SHP77 (cell line): ENCODE measurements at places on chromosomes 11 and 22.

DNA sequence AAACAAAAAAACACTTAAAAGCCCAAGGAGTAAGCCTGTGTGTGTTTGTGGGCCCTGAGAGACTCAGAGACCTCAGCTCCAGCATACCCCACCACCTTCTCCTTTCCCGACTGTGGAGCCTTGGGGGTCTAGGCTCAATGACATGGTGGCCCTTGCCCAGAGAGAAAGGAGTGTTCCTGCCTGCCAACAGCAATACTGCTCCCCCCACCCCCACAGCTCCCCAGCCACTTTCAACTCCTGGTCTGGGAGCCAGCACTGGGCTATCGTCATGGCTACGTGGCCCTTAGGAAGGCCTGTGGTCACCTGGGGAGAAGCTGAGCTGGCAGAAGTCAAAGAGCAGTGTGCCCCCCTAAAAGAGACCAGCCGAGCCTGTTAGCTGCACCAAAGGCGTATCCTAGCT lies 2.6 kb downstream of the PPP1R14B start:
- no peak for DNase-seq

DNA sequence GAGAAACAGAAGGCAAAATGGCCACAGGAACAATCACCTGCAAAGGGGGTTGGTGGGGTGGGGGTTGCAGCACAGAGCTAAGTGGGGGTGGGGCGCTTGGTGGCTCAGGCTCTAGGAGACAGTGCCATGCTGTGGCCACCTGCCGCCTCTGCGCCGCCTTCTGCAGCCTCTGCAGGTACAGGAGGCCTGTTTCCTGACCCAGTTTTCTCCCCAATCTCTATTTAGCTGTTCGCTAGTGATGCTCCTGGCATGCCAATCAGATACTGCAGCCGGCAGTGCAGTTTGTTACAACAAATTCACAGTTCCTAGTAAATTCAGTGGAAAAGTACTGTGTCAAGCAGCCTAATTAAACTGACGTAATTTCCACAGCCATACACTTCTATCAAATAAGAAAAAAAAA lies 106.4 kb downstream of the SERGEF start:
- no peak for DNase-seq

DNA sequence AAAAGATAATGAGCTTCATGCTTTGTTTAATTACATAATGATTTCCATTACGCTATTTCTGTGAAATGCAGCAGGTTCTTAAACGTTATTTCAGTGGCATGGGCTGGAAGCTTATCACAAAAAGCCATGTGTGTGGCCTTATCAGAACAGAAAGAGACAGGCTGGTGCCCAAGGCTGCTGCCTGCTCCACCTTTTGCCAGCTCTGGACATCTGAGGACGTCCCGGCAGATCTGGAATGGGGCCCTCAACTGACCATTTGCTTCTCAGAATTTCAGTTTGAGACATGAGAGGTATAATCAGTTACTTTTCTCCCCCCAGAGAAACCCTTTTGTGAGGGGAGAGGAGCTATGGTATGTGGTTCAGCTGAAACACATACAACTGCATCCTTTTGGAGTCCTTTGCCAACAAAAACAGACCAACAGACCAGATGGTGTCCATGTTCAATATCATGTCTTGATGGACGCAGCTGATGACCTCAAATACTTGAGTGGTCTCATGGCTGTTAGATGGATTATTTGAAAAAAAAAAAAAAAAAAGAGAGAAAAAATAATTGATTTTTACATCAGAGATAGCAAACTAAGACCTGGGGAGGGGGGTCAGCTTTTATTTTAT lies 8.6 kb downstream of the CDPF1 start:
- DNase-seq = no peak

DNA sequence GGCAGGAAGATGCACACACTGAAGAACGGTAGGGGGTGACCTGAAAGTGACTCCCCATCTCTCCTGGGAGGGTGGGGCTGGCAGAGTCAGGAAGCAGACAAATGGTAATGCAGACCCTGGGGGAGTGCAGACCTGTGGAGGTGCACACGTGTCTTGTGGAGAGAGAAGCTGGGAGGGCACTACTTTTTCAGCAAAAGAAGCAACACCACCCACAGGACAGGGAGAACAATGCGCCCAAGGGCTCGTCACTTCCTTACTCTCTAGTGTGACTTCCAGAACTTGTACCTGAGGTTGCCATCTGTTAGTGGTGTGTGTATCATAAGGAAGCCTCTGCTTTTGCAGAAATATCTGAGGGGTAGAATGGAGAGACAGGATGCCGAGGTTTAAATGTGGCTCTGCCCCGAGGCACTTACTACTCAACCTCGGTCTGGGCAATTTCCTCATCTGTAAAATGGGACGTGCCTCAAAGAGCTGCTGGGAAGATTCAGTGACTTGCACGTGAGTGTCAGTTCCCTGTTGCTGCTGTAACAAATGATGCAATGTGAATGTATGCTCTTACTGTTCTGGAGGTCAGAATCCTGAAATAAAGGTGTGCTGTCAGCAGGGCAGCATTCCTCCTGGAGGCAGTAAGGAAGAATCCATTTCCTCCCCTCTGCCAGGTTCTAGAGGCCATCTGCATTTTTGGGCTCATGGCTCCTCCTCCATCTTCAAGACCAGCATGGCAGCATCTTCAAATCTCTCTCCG lies 323.4 kb downstream of the SHANK2 start:
- no peak for DNase-seq

DNA sequence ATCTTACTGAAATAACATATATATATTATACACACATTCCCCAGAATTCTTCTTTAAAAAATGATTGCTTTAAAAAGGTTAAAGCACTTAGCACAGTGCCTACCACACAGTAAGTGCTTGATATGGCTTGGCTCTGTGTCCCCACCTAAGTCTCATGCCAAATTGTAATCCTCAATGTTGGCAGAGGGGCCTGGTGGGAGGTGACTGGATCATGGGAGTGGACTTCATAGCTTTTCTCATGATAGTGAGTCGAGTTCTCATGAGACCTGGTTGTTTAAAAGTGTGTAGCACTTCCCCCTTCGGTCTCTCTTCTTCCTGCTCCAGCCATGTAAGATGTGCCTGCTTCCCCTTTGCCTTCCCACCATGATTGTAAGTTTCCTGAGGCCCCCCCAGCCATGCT lies 6.2 kb downstream of the CRYAB start:
- DNase-seq = no peak

DNA sequence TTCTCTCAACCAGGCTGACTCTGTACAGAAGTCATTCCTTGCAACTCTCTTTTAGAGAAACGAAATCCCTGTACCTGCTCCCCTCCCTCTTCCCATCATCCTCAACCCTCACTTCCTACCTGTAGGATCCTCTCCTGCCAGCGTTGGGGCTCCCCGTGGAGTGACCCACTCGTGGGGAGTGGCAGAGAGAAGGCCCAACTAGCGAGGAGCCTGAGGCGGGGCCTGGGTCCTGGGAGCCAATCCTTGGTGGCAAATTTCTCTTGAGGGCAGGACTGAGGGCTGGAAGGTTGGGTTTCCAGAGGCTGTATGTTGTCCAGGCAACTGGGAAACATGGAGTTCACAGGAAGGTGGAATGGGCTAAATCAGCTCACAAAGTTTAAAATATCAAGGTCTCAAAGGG lies 10.4 kb downstream of the NHERF4 start:
- DNase-seq = peak; percentile 52

DNA sequence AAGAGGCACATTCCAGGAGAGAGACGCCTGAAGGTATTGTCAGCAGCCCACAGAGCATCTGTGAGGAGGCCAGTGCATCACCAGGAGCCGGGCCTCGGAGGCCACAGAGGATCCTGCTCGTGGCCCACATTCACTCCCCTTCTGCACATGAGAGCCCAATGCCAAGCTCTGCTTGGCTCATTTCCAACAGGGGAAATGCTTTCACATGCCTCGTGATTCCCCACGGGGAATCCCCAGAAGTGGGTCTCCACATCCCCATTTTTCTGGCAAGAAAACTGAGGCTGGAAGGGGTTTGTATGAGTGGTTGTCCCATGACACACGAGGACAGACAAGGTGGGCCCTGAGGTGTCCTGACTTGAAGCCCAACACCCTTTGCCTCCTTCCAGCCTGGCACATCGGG lies 34.4 kb downstream of the TP53I11 start:
- DNase-seq = no peak
